ENCODE measurements at places on chromosomes 16 and 17.

DNA sequence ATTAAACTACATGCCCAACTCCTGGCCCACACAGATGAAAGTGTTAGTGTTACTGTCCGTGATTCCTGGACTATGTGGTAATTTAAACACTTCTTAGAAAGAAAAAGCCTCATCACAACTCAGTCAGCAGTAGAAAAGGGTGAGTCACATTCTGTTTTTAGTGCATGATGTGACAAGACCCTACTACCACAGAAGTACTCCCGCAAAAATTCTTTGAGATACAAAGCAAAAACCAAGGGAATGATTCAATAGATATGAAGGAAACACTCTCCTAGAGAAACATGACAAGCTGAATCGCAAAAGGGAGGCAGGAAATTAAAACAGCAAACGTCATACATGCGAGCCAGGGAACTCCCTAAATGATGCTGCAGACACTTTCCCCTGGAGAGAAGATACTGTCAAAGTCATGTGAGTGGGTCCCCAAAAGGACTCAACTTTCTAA, 14.4 kb downstream of the SNN start:
- DNase-seq, result no peak

GRCh38 chr16:71628810-71629209, 2.8 kb downstream of the MARVELD3 start:
- no peak for DNase-seq

GRCh38 chr16:48157794-48158193, 2.0 kb upstream of the ABCC12 start:
- DNase-seq, result no peak

- DNase-seq, result no peak
These were observed 7.7 kb downstream of the MED9 start for GRCh38 chr17:17484451-17484899.

- no peak for DNase-seq
These were observed 14.8 kb downstream of the KIFC3 start for GRCh38 chr16:57787519-57787905.

DNA sequence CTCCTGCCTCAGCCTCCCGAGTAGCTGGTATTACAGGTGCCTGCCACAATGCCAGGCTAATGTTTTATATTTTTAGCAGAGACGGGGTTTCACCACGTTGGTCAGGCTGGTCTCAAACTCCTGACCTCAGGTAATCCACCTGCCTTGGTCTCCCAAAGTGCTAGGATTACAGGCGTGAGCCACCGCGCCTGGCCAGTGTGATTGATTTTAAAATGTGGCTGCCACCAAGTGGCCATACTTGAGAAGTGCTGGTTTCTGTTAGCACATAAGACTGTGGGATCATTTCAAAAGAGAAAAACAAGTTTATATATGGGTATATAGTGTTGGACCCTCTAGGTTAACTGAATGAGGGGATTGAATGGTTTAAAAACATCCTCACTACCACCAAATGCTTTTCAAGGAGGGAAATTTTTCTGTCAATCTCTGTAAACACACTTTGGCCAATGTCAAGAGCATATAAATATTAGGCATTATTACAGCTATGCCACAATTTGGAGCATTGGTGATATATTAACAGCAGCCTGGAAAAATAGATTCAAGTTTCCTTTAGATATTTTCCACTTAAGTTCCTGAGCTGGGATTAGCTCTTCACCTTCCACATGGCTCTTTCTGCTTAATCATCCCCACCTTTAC, 13.5 kb upstream of the DHRS13 start:
- no peak for DNase-seq
